ENCODE measurements at places on chromosomes 6 and 20. TPM values are rescaled to one million over a fixed set of nuclear protein-coding genes. Genes with fewer than 3 reads are reported as not detected.

Gene SNRPB
- 1,017 TPM for total RNA-seq

Gene PNRC1
- total RNA-seq = 39.2 TPM

Gene CTAGE9
- not detected for total RNA-seq

Gene ID4
- total RNA-seq = 0.86 TPM

Gene FHL5
- not detected for total RNA-seq

Gene TFEB
- total RNA-seq = 8.7 TPM

Gene SOX4
- 9.8 TPM for total RNA-seq

Gene BTBD3
- total RNA-seq = 11.9 TPM

Gene C4B
- total RNA-seq = 0.78 TPM

Gene TBCC
- total RNA-seq = 16.9 TPM

Gene OPRM1
- total RNA-seq = not detected

Gene ZC2HC1B
- total RNA-seq = not detected

Gene RAET1L
- 0.44 TPM for total RNA-seq

Gene GRM1
- total RNA-seq = 0.02 TPM
